ENCODE measurements at places on chromosomes 6 and 20.
A peak's percentile ranks its signal among the peaks of the same experiment; 100 is the strongest.

DNA sequence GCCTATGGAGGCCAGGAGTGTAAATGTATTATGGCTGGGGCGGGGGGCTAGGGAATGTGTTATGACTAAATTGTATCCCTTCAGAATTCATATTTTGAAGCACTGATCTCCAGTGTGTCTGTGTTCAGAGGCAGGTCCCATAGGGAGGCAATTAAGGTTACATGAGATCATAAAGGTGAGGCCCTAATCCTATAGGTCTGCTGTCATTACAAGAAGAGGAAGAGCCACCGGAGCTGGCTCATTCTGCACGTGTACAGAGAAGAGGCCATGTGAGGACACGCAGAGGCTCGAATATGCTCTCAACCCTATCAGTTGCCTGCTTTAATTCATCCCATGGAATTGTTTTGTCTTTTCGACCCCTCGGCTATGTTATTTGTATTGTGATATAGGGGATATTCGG is 76.9 kb downstream of the VTA1 start:
- DNase-seq = no peak

GRCh38 chr6:136174510-136174909 is 75.6 kb downstream of the MTFR2 start:
- no peak for DNase-seq

- DNase-seq = no peak
Observed at GRCh38 chr20:48794360-48794759, 33.4 kb downstream of the PREX1 start.

- no peak for DNase-seq
Observed at GRCh38 chr6:148827416-148828045, 80.7 kb downstream of the UST start.

- DNase-seq = no peak
Observed at GRCh38 chr6:170445971-170446370, 107.1 kb downstream of the PSMB1 start.

DNA sequence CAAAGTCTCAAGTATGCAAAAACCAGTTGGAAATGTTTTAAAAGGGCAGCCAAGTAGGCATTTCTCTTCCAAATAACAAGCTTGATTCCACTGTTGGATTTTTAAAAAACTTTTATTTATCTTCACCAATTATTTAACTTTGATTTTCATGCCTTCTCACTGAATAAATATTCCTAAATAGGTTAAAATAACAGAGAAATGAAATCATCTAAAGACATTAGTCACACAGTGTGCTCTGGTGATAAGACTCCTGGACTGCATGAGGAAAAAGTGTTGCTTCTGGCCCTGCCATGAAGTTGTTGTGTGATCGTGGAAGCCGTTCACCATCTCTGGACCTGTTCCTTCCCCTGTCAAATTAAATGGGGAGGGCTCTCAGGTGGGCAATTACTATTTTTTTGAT is 33.8 kb upstream of the IGF2R start:
- no peak for DNase-seq

DNA sequence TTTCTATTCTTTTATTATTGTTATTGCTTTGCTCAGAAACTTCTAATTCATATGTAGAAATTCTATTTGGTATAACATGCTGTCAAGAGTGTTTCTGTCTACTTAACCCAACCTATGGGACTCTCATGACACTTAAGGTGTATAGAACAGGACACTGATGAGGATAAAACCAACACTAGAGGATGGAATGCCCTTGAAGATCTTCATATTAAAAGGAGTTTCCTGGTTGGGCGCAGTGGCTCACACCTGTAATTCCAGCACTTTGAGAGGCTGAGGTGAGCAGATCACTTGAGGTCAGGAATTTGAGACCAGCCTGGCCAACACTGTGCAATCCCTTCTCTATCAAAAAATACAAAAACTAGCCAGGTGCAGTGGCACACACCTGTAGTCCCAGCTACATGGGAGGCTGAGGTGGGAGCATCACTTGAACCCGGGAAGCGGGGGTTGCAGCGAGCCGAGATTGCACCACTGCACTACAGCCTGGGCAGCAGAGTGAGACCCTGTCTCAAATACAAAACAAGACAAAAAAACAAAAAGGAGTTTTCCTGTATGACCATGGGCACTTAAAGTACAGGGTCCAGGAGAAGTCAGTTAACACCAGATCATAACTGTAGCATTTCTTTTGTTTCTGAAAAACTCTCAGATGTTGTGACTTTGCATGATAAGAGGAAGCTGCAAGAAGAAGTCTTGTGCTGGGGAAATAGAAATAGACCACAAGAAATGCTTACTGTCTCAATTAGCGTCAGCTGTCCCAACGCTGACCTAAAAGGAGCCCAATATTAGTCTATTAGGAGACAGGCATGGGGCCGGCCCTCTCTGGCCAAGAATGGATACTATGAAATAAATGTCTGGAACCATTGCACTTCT is 38.9 kb upstream of the CD2AP start:
- DNase-seq = peak; percentile 76

DNA sequence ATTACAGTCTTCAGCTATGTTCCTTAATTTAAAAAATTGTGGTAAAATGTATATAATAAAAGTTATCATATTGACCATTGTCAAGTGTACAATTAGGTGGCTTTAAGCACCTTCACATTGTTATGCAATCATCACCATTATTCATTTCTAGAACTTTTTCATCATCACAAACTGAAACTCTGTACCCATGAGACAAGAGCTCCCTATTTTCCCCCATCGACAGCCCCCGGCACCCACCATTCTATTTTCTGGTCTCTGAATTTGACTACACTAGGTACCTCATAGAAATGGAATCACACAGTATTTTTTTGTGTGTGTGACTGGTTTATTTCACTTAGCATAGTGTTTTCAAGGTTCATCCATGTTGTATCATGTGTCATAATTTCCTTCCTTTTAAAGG is 39.7 kb upstream of the FYN start:
- no peak for DNase-seq

DNA sequence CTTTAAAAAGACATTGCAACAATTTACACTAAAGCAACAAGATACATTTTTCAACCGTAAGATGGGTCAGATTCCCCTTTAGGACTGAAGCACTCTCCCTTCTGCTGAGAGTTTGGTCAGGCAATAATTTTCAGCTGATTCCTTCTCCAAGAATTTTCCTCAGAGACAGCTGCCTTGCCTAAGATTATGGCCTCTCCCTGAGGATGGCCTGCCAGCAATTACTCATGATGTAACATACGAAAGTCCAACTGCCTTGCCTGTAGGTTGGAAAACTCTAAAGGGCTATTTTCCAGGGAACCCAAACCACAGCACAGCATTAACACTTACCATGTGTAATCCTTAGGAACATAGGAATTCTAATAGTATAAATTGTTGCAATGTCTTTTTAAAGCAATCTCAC is 229.1 kb upstream of the FLRT3 start:
- no peak for DNase-seq

DNA sequence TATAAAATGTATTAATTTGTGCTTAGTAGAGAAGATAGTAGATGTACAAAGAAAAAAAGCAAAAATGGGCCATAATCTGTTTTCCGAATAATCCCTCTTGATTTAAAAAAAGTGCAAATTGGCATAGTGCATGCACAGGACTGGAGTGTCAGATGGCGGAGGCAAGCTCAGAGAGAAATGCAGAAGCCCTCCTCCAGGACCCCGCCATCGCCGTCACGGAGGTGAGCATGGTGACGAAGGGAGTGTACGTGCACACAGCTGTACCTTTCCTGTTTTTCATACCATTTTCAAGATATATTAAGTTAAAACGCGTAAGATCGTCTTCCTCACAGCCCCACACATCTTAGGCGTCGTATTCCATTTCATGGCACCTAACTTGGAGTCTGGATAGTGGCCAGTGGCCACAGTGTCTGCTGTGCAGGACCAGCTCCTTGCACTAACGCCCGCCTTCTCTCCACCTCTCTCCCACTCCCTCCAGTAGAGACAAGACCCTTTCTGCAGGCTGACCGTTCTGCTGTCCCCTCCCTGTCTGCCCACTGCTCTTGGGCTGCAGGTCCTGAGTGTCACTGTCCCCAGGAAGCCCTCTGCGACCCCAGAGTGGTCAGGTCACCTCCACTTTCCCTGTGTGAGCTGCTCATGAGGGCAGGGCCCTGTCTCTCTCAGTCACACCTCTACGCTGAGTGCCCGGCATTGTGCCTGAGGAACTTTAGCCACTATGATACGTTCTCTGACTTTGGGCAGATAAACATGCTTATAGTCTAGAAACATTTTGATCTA is 9.8 kb downstream of the DUSP22 start:
- no peak for DNase-seq

DNA sequence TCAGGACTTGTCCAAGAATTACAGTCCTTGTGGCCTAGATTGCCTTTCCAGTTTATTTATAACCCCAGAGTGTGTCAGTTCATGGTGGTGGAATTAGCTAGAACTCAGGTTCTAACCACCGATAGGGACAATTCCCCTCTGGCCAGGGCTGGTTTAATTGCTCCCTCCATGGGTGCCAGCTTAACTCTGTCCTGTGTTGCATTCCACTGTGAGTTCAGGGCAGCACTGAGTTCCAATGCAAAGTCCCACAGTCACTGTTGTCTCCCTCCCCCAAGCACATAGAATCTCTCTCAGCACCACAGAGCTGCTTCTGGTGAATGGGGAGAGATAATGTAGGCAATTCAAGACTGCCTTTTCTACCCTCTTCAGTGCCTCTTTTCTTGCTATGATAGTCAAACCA is 82.5 kb upstream of the TNFRSF21 start:
- DNase-seq = no peak

DNA sequence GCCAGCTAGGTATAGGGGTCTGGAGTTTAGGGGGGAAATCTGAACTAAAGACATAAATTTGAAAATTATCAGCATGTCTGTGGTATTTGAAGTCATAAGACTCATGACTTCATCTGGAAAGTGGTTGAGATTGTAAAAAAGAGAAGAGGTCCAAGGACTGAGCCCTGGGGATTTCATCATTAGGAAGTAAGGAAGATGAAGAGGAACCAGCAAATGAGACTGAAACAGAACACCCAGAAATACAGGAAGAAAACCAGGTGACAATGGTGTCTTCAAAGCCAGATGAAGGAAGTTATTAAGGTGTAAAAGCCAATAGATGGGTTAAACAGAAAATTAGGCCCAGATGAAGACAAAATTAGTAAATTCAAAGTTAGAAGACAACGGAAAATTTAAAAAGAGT is 49.1 kb upstream of the UBR2 start:
- no peak for DNase-seq

DNA sequence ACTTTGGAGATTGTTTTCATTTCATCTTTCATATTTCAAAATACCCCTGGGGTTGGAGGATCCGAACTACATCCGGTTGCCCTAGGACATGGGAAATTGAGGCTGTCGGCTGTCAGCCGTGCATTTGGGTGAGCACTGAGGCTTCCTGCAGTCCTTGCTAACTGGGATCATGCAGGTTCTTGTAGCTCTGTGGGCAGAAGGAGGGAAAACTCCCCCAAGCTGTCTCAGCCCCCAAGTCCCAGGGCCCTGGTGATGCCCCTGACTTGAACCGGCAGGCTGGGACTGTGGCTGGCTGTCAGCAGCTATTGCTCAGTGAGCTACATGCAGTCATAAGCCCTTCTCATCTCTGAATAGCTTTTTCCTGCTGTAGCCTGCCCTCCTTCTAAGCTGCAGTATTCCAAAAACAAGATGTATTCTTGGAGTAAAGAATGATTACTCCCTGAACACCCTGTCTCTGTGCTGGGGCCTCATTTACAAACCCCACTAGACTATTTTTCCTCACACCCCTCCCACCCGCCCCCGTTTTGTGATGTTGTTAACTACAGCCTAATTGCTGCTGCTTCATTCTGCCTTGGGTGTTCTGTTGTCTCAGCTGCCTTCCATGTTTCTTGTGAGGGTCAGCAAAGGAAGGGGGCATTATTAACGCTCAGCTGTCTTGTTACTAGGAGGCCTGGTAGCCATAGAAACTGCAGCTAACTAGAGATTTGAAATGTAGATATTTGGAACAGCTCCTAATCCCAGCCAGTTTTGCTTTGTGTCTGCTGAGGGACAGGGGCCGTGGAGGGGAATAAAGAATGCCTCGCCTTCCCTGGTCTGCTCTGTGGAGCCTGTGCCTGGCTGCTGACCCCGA is 18.1 kb downstream of the MTRES1 start:
- DNase-seq = no peak

DNA sequence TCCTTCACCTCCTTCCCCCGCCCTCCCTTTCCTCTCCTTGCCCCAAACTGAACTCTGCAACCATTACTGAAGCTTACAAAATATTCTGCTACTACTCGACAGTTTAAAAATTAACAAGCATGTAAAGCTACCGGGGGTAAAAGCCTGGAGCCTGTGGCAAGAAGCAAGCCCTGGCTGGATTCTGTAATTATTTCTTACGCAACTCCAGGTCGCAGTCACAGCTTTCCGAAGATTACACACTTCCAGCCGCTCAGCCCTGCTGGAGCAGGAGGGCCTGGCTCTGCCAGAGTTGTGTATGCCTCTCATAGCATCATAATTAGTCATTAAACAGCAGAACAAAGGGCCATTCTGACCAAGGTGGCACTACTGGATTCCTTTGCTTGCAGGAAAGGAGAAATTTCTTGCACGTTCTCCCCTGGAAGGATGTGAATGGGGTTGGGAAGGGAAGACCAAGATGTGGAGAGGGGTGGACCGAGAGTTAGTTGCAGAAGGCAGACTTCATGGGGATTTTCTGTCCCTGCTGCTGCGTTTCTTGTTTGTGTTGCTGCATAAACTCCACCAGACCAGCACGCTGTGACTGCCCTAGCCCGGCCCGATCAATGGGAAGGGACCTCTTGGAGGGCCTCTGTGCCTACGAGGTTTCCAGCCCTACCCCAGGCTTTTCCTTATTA is 23.6 kb downstream of the FOXQ1 start:
- DNase-seq = no peak

DNA sequence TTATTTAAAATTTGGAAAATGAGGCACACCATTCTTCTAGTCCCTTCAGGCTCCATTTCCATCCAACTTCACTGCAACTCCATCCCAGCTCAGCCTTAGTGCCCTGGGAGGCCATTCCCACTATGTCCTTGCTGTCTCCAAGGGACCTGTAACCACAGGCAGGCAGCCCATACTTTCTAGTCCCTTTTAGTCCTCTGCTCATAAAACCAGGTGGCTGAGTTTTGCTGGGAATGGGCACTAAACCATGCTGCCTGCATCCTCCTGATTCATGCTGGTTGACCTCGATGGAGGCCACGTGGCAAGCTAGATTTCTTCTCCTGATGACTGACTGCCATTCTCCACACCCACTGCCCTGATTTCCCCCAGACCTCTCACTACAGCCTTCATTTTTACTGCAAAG is 27.5 kb upstream of the MYMX start:
- no peak for DNase-seq

GRCh38 chr6:161301338-161301737 is 27.5 kb upstream of the AGPAT4 start:
- DNase-seq = no peak

- DNase-seq = no peak
Observed at GRCh38 chr20:2341336-2341735, 39.4 kb upstream of the TGM6 start.

Data from GM12865 (cell line).